ENCODE measurements at places on chromosomes 3 and 15. TPM values are rescaled to one million over a fixed set of nuclear protein-coding genes. Genes with fewer than 3 reads are reported as not detected.

- DNase-seq: no peak
Observed at GRCh38 chr3:151550642-151551041, 89.8 kb upstream of the IGSF10 start.

DNA sequence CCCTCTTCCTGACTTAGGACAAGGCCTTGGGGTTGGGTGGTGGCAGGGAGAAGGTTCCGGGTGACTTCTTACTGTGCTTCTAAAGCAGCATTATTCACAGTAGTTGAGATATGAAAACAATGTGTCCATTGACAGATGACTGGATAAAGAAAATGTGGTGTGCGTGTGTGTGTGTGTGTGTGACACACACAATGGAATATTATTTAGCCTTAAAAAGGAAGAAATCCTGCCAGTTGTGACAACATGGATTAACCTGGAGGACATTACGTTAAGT, 128.1 kb upstream of the RASGRP1 start:
- no peak for DNase-seq

- DNase-seq: no peak
Observed at GRCh38 chr15:93103823-93104222, 14.8 kb upstream of the RGMA start.

- DNase-seq: no peak
Observed at GRCh38 chr3:142817356-142817755, 71.5 kb downstream of the PCOLCE2 start.

DNA sequence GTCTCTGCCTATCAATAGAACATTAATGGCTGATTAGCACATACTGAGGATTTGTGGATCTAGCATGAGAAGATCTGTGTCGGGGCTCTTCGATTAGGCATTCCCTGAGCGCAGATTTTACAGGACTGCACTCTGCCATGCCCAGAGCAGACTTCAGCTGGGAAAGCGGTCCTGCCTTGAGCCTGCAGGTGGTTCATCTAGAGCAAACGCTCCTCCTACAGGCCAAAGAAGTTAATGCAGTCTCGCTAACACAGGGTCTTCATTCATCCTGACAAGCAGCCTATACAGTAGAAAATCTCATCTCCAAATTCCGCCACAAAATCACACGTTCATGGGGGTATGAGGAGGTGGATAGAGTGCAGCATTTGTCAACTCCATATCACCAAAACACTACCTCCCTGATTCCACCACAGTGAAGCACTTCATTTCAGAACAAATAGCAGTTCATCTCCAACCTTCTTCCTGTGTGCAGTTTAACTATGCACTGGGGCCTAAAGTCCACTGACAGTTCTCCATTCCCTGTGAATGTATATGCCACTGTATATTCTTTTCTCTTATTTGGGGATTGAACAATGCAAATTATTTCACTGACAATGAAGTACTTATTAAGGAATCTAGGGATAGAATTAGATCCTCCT, 405.8 kb downstream of the IGSF11 start:
- no peak for DNase-seq

GRCh38 chr15:64865998-64866520, 24.3 kb downstream of the PLEKHO2 start:
- DNase-seq: no peak

- no peak for DNase-seq
Observed at GRCh38 chr3:161197855-161198850, 23.0 kb upstream of the NMD3 start.

GRCh38 chr3:194487289-194488054, 670 bp upstream of the ATP13A3 start:
- DNase-seq: peak; percentile 40

DNA sequence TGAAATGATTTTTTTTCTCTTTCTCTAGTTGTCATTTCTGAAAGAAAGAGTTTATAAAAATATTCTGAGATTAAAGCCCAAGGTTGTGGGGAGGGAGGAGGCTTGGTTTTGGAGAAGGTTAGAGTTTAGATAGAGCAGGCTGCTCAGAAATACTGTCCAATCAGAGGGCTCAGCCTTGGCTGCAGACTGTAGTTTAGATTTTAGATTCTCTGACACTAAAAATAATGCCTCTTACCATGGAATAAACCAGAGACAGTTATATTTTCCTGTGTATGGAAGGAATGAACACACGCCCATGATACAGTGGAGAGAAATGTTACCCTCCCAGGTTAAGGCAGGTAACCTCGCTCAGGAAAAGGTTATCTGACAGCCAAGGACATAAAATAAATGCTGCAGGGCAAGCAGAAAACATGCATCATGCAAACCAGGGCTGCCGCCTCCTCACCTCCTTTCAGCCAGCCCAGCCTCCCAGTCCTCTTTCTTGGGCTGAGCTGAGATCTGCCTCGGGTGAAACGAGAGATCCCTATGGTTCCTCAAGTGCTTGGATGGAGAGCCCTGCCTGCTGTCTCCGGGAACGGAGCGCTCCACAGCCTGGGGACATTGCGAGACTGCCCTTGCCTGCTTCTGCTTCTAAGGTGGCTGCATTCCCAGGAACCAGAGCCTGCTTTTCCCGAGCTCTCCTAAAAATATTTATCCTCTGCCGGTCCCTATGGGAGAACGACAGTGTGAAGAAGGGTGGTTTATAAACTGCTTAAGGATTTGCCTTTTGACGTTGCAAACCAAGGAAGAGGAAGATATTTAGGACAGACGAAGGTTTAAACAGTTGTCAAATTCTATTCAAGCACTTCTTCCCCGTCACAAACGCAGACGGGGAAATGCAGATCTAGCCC, 848 bp downstream of the NCEH1 start:
- DNase-seq: no peak

DNA sequence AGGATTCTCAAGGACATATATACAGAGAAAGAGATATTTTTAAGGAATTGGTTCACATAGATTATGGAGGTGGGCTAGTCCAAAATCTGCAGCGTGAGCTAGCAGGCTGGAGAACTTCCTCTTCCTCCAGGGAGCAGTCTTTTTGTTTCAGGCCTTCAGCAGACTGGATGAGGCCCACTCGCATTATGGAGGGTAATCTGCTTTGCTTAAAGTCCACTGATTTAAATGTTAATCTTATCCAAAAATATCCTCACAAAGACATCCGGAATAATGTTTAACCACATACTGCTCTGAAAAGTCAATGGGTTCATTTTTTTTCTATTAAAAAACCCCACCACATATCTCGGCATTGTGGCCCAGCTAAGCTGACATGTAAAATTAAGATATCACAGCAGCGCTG, 22.2 kb upstream of the NRROS start:
- DNase-seq: no peak

DNA sequence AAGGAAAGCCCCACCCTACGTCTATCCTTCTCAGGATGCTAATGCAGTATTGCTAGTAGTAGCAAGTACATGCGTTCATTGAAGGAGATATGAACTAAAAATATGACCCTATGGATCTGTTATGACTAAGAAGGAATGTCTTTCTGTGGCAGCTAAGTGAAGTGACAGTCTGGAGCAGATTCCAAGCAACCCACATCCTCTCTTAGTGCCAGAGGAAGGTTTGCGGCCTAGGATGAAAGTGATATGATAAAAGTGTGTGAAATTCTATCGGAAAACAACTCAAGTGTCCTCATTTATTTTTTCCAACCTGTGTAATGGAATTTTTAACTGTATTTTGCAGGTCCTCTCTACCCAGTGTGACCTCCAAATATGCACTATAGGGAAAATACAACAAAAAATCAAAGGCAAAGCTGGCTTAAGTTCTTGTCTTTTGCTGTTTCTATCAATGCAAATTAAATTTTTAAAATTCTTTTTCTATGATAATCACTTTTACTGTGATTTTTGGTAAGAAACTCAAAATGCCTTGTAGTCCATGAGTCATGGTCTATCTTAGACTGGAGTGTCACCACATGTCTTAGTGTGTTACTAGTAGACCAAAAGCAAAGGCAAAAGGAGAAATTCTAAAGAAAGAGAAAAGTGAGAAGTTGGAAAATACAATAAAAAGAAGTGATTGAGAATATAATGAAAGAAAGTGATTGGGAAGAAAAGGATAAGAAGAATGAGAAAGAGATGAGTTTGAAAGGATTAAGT, 161.2 kb upstream of the TMCO5A start:
- no peak for DNase-seq

- no peak for DNase-seq
Observed at GRCh38 chr3:106296062-106296461, 427.2 kb upstream of the CBLB start.

- no peak for DNase-seq
Observed at GRCh38 chr3:38257583-38257982, 8.0 kb upstream of the SLC22A13 start.

GRCh38 chr15:89026167-89026566, 62.1 kb upstream of the ABHD2 start:
- DNase-seq: no peak

GRCh38 chr3:13621381-13622221, 72.7 kb downstream of the FBLN2 start:
- DNase-seq: no peak

GRCh38 chr3:10391391-10391790, 70.5 kb upstream of the SEC13 start:
- no peak for DNase-seq

DNA sequence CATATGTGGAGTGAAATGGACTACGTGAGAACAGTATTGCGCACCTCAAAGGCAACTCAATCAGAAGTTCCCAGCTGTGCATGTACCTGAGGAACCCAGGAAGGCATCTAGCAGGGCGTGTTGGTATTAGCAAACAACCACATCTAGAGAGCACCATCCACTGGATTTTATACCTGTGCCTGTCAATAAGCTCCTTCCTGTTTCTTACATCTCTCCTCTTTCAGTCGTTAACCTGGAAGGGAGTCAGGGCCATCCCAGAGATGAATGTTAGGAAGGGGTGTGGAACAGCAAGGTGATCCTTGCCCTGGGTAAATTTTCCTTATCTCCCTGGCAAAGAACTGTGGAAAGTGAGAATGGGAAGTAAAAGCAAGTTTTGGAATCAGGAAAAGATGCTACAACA, 29.6 kb upstream of the CHMP2B start:
- no peak for DNase-seq

DNA sequence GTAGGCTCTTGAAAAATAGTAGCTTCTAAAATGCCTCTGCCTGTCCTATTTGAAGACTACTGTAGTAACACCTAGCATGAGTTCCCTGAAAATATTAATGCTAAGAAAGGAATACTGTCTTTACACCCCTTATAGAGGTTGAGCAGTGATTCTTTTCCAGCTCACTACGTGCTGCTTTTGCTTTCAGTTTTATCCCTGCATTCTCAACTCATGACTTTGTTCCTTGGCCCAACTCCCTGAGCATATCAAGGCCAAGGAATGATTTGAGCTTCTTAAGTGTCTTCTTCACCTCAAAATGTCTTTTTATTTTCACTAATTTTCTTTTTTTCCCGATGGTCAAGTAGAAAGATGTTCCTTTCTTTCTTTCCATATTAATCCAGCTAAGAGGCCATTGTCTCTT, 16.5 kb upstream of the P2RY13 start:
- DNase-seq: no peak

- DNase-seq: no peak
Observed at GRCh38 chr15:47861111-47861903, 144.0 kb downstream of the SEMA6D start.

GRCh38 chr3:174583396-174583795, 275.7 kb upstream of the NAALADL2 start:
- DNase-seq: no peak

DNA sequence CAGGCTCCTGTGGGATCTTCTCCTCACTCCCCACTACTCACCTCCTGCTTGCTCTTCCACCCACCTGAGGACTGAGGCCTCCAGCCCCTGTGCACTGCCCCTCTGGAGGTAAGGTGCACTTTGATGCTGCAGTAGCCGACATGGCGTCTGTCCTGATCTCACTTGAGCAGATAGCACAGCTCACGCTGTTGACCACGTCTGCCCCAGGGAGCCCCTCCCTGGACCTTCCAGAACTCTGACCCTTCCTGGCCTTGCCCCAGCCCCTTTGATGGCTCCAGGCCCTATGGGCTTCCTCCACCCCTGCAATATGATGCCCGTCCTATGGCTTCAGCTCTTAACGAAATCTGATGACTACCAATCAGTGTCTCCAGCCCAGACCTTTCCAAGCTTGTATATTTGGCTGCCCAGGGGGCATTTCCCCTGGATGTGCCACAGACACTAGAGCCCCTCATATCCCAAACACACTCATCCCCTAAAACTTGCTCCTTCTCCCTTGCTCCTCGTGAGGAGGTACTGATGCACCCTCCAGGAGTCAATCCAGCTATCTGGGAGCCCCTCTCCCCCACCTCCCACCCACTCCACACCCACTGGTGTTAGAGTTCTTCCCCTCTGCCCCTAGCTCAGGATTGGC, 27.1 kb downstream of the KY start:
- DNase-seq: no peak

DNA sequence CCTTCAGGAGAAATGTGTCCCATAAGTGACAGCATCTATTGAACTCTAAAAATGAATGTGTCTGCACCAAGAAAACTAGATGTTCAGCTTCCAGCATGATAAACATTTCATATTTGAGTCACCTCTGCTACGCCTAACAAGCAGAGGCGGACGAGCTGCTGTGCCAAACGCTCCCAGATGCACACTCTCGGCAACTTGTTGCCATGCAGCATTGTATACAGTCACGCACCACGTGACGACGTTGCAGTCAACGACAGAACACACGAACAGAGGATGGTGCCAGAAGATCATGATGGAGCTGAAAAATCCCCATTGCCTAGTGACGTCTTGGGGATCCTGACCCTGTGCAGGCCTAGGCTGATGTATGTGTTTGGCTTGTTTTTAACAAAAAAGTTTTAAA, 137.5 kb downstream of the XXYLT1 start:
- DNase-seq: no peak

GRIP2 gene
- not detected for total RNA-seq

PLA2G4F gene
- total RNA-seq: not detected

NOX5 gene
- total RNA-seq: not detected

NSMCE3 gene
- 11.7 TPM for total RNA-seq

CAMK2N2 gene
- total RNA-seq: 0.52 TPM

CXCR6 gene
- total RNA-seq: 27.9 TPM

IL16 gene
- 111 TPM for total RNA-seq

SSUH2 gene
- total RNA-seq: not detected

DISP2 gene
- total RNA-seq: 0.54 TPM

LRRC2 gene
- total RNA-seq: not detected

TRPM1 gene
- total RNA-seq: not detected

THBS1 gene
- 3.2 TPM for total RNA-seq

SPATA12 gene
- not detected for total RNA-seq

ARGFX gene
- total RNA-seq: not detected

STARD5 gene
- 4.5 TPM for total RNA-seq

RMDN3 gene
- total RNA-seq: 39.0 TPM

MYL3 gene
- total RNA-seq: not detected
